ENCODE measurements at places on chromosomes 3 and 15.

- no peak for DNase-seq
Measured at GRCh38 chr3:12303993-12304392, 15.1 kb downstream of the PPARG start.

- no peak for DNase-seq
Measured at GRCh38 chr15:51185213-51186159, 90.8 kb upstream of the TNFAIP8L3 start.

DNA sequence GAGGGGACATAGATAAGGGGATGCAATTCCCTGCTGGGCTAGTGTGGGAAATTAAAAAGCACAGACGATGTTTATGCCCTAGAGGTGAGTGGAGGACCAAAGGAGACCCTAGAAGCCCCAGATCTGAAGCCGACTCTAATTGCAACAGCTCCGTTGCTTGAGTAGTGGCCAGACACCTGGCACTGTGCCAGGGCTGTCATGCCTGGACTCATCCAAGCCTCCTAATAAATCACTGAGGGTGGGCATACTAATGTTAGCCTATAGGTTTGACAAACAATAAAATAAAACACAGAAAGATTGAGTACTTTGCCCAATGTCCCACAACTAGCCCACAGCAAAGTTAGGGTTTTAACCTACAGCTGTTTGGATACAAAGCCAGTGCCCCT is 25.4 kb upstream of the MRPS22 start:
- DNase-seq: no peak

- DNase-seq: no peak
Measured at GRCh38 chr15:86382341-86382740, 302.7 kb downstream of the AGBL1 start.

DNA sequence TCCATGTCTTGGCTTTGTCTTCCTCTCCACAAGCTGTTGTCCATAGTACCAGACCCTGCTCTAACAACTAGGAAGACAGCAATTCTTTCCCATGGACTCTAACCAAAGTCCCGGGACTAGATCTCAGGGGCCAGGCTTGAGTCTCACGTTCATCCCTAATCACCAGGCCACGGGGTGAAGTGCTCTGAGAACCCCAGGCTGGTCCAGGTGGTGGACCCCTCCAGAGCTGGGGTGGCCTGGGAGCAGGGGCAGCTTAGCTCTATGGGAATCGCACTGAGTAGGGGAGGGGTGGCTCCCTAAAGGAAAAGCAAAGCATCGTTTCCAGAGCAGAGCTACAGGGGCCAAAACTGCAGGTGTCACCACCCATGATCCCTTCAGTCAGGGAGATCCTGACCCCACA is 150.9 kb downstream of the TPRA1 start:
- no peak for DNase-seq

DNA sequence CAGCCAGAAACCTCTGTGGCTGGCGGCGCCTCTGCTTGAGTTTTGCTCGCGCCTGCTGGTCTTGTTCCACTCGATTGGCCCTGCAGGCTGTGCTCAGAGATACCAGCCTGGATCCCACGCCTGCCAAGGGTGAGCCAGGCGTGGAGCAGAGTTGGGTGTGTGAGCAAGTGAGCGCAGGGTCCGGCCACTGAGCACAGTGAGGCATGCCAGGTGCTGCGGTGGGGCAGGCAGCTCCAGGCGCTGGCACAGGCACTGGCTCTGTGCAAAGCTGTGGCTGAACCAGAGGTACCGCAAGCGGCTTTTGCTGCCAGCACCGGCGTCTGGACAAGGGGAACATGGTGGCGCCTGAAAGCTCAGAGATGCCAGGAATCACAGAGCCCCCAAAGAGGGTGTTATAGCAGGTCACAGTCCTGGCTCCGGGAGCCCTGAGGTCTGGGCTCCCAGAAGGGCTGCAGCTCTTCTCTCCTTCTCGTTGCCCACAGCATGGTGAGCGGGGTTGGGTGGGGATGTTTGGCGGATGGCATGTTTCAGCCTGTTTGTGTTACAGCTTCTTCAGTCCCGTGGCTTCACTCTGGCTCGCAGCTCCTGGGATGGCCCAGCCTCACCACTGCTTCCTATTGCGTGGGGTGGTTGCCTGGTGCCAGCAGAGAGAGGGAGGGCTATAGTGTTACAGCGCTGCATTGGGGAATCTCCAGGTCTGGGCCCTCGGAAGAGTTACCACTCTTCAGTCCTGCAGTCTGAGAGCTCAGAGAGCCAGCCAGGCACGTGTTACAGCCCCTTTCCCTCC is 73.9 kb downstream of the NR1D2 start:
- no peak for DNase-seq

GRCh38 chr3:127940116-127940515 is 25.1 kb downstream of the KBTBD12 start:
- no peak for DNase-seq

GRCh38 chr3:35680866-35681650 is 41.7 kb downstream of the ARPP21 start:
- no peak for DNase-seq

GRCh38 chr3:149619136-149619535 is 38.7 kb downstream of the WWTR1 start:
- no peak for DNase-seq

DNA sequence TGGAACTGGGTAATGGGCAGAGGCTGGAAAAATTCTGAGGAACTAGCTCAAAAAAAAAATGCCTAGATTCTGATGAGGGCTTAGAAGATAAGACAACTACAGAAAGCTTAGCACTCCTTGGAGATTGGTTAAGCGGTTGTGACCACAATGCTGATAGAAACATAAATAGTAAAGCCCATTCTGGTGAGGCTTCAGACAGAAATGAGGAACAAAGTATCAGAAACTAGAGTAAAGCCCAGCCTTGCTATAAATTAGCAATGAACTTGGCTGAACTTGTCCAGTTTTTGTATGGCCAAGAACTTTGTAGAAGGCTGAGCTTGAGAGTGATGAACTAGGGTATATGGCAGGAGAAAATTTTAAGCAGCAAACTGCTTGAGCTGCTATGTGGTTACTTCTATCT is 25.4 kb downstream of the GOLGB1 start:
- DNase-seq: no peak

GRCh38 chr3:66411961-66412887 is 88.6 kb downstream of the LRIG1 start:
- no peak for DNase-seq

All from activated CD4-positive, alpha-beta T cell treated with anti-CD3 and anti-CD28 coated beads for 1 hour (primary cell).